ENCODE measurements at places on chromosomes 5 and 9. TPM values are rescaled to one million over a fixed set of nuclear protein-coding genes. Genes with fewer than 3 reads are reported as not detected.

Gene C9orf50
- total RNA-seq, result not detected

Gene ADAMTS16
- 1.8 TPM for total RNA-seq

Gene CEP120
- 14.2 TPM for total RNA-seq

Gene RACK1
- 4,315 TPM for total RNA-seq

Gene CLIC3
- 2.4 TPM for total RNA-seq

Gene CDH12
- total RNA-seq, result not detected

Gene NME5
- total RNA-seq, result not detected

Gene PCDHAC1
- 1.4 TPM for total RNA-seq

Gene TSPAN17
- 57.1 TPM for total RNA-seq

Gene MAMDC2
- 0.20 TPM for total RNA-seq

Gene HAVCR1
- total RNA-seq, result 43.9 TPM

Gene HTR4
- total RNA-seq, result not detected

Gene BTNL8
- not detected for total RNA-seq

Gene RAD23B
- 98.2 TPM for total RNA-seq

Measured in A549 treated with DMSO at 1 μM for 4 hours (cell line).